ENCODE measurements at places on chromosomes 16 and 17.

- peak; percentile 56 for DNase-seq
- peaks cover 9% of the 10 kb centered on the region for H3K4me1 ChIP-seq
- H3K36me3 ChIP-seq = peaks cover 3% of the 10 kb centered on the region
These were observed 97.6 kb downstream of the MRM3 start for GRCh38 chr17:879546-880442.

DNA sequence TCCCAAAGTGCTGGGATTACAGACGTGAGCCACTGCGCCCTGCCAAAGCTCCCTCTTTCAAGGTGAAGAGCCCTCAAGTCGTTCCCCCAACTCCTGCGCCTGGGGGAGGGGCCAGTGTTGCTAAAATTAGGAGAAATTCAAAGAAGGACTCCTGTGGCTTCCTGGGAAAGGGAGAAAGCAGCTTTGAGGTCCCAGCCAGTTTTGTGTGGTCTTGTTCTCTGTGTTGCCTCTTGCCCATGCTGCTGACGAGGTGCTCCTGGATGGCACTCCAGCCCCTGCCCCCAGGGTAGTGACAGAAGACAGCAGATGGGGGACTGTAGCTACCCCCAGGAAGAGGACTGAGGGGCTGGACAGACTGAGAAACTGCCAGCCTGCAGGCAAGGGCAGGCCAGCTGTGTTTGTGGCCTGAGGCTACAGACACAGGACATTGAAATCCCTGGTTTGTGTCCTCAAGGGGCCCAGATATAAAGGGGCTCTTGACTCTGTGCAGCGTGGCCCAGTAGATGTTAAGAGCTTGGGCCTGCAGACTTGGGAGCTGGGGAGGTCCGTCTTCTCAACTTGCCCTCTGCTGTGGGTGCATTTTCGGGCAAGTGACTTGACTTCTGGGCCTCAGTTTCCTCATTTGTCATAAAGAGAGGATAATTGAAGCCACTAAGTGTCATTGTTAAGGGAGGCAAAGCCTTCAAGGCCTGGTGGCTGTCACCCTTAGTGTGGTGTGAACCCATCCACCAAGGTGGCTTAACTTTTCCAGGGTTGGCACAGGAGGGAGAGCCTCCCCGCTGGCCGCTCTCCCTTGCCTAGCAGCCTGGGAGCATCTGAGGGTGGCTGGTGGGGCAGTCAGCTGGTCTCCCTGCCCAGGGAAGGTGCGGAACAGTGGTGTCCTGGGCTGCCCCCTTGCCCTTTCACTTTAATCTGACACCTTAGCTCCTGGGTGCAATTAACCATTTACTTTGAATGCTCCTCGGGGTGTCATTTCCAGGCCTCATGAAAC lies 4.1 kb downstream of the UBALD2 start:
- DNase-seq = no peak
- peak overlapping the region; percentile 91 for H3K4me3 ChIP-seq
- peak overlapping the region; percentile 95 for H3K27ac ChIP-seq

DNA sequence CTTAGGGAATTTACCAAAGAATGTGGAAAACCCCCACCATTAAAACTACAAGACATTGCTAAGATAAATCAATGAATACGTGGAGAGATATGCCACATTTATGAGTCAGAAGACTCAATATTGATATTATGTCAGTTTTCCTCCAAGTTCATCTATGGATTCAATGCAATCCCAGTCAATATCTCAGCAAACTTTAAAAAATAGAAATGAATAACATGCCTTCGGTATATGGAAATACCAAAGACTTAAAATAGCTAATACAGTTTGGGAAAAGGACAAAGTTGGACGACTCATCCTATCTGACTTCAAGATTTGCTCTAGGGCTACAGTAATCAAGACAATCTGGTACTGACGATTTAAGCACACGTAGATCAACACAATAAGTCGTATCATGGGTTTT lies 31.2 kb downstream of the PIK3R5 start:
- H3K4me3 ChIP-seq = peak overlapping the region; percentile 83
- H3K4me1 ChIP-seq = peaks cover 57% of the 10 kb centered on the region
- H3K36me3 ChIP-seq = peaks cover 35% of the 10 kb centered on the region
- no peaks in the 10 kb centered on the region for H3K27me3 ChIP-seq
- H3K27ac ChIP-seq = peak overlapping the region; percentile 98

- no peaks in the 10 kb centered on the region for H3K27me3 ChIP-seq
- no peak overlapping the region for H3K4me3 ChIP-seq
- peaks cover 52% of the 10 kb centered on the region for H3K4me1 ChIP-seq
- DNase-seq = no peak
- H3K36me3 ChIP-seq = peaks cover 24% of the 10 kb centered on the region
These were observed 10.2 kb downstream of the TRARG1 start for GRCh38 chr17:1289695-1290094.

DNA sequence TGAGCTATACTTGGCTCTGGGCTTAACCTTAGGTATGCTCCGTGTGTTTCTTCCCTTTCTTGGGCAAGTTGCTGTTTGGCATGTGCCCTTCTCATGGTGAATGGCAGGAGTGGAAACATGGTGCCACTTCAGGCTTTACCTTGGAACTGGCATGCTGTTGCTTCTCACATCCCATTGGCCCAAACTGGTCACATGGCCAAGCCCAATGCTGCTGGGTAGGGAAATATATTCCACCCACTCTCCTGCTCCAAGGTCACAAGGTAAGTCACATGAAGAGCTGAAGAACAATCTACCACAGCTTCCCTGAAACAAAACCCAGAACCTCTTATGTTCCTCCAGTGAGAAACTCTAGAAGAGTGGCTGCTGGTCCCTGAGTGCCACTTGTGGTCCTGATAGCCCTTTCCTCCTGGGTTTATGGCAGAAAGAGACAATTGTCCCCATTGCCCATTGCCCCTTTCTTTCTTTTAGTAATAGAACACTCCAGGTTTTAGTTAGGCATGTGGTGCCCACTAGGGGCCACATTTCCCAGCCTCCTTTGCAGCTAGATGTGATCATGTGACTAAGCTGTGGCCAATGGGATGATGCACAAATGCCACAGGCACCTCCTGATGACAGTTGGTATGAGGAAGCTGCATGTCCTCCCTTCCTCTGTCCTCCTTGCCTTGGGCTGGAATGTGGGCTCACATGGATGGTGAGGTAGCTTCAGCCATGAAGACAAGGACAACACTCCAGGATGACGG lies 50.3 kb downstream of the MEOX1 start:
- H3K27ac ChIP-seq = no peak overlapping the region
- DNase-seq = no peak
- peaks cover 6% of the 10 kb centered on the region for H3K27me3 ChIP-seq
- H3K4me3 ChIP-seq = no peak overlapping the region
- H3K4me1 ChIP-seq = no peaks in the 10 kb centered on the region

GRCh38 chr16:29905668-29906067 lies 5.4 kb downstream of the ASPHD1 start:
- no peaks in the 10 kb centered on the region for H3K27me3 ChIP-seq
- no peak overlapping the region for H3K27ac ChIP-seq
- H3K4me3 ChIP-seq = no peak overlapping the region
- no peak for DNase-seq
- peaks cover 4% of the 10 kb centered on the region for H3K36me3 ChIP-seq

DNA sequence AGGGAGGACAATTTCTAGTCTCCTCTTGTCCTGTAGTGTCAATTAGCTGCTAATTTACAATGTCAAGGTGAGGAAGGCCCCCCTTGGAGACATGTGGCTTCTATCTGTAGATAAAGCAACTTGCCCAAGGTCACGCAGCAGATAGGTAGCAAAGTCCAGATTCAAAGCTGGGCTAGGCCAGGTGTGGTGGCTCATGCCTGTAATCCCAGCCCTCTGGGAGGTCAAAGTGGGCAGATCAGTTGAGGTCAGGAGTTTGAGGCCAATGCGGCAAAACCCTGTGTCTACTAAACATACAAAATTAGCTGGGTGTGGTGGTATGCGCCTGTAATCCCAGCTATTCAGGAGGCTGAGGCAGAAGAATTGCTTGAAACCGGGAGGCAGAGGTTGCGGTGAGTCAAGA lies 11.1 kb downstream of the TRPV3 start:
- H3K27ac ChIP-seq = no peak overlapping the region
- H3K4me3 ChIP-seq = no peak overlapping the region
- peaks cover 20% of the 10 kb centered on the region for H3K27me3 ChIP-seq
- H3K4me1 ChIP-seq = no peaks in the 10 kb centered on the region

GRCh38 chr17:31008374-31009041 lies 37.7 kb downstream of the RNF135 start:
- peak; percentile 50 for DNase-seq
- peak overlapping the region; percentile 96 for H3K4me3 ChIP-seq
- peak overlapping the region; percentile 89 for H3K27ac ChIP-seq
- H3K27me3 ChIP-seq = no peaks in the 10 kb centered on the region

GRCh38 chr17:45573924-45574770 lies 83.6 kb upstream of the PLEKHM1 start:
- no peak overlapping the region for H3K4me3 ChIP-seq
- DNase-seq = no peak
- H3K4me1 ChIP-seq = peaks cover 41% of the 10 kb centered on the region
- H3K27me3 ChIP-seq = no peaks in the 10 kb centered on the region
- H3K27ac ChIP-seq = peak overlapping the region; percentile 51

- H3K4me3 ChIP-seq = no peak overlapping the region
- no peak for DNase-seq
- H3K4me1 ChIP-seq = peaks cover 75% of the 10 kb centered on the region
- peak overlapping the region; percentile 66 for H3K27ac ChIP-seq
- no peaks in the 10 kb centered on the region for H3K27me3 ChIP-seq
- H3K36me3 ChIP-seq = peaks cover 23% of the 10 kb centered on the region
These were observed 122.8 kb downstream of the ANKRD11 start for GRCh38 chr16:89367538-89367915.

GRCh38 chr16:65306722-65307121 lies 184.9 kb upstream of the CDH11 start:
- no peaks in the 10 kb centered on the region for H3K4me1 ChIP-seq
- H3K36me3 ChIP-seq = no peaks in the 10 kb centered on the region
- DNase-seq = no peak
- no peak overlapping the region for H3K4me3 ChIP-seq
- H3K27me3 ChIP-seq = no peaks in the 10 kb centered on the region

DNA sequence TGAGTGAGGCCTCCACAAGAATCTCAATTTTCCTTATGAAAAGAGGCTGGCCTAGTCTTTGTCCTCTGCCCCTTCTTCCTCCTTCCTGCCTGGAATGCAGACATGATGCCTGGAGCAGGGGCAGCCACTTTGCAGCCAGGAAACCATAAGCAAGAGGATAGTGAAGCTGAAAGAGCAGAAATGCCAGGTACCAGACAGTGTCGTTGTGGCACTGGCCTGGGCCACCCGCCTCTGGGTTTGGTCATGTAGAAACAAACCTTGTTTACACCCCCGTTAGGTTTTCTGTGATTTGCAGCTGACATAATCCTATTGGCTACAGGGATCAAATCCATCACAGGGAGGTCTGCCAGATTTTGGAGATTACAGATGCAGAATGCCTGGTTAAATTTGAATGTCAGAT lies 16.5 kb downstream of the CBFA2T3 start:
- H3K36me3 ChIP-seq = no peaks in the 10 kb centered on the region
- no peak for DNase-seq
- no peak overlapping the region for H3K27ac ChIP-seq
- H3K4me3 ChIP-seq = no peak overlapping the region
- H3K27me3 ChIP-seq = peaks cover 73% of the 10 kb centered on the region
- peaks cover 8% of the 10 kb centered on the region for H3K4me1 ChIP-seq

DNA sequence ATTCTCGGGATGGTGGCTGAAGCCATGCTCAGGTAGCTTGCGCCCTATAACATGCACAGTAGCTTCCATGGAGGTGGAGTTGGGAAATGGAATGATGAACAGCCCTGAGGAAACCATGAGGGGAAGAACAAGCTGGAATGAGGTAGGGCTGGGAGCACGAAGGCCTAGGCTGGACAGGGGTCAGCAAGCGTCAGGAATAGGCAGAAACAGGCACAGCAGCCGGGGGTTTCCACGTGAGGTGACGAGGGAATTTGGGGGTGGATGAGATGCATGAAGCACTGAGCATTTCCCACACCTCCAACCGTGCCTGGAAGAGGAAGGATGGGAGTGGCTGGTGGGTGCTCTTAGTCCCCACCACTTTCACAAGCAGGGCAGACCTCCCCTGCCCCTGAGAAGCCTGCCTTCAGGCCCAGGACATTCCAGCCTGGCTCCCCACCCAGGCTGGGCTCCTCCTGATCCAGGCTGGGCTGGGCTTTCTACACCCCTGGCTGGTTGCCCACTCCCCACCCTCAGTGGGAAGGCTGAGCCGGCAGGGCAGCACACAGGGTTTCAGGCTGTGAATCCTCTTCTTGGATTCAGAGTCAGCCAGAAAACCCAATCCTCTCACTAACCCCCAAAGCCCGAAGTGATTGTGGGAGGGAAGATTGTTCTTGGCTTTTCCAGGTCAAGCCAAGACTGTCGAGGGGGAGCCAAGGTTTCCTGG lies 21.9 kb downstream of the PLEKHG4 start:
- H3K27ac ChIP-seq = no peak overlapping the region
- H3K4me1 ChIP-seq = no peaks in the 10 kb centered on the region
- DNase-seq = no peak
- H3K36me3 ChIP-seq = no peaks in the 10 kb centered on the region
- H3K4me3 ChIP-seq = no peak overlapping the region
- H3K27me3 ChIP-seq = peaks cover 16% of the 10 kb centered on the region

- H3K27ac ChIP-seq = peak overlapping the region; percentile 97
- no peaks in the 10 kb centered on the region for H3K27me3 ChIP-seq
These were observed 24.0 kb downstream of the CDIP1 start for GRCh38 chr16:4514606-4515005.

GRCh38 chr17:64180089-64181073 lies 50.4 kb upstream of the ERN1 start:
- no peak overlapping the region for H3K4me3 ChIP-seq
- peaks cover 3% of the 10 kb centered on the region for H3K4me1 ChIP-seq
- DNase-seq = no peak
- no peak overlapping the region for H3K27ac ChIP-seq
- no peaks in the 10 kb centered on the region for H3K27me3 ChIP-seq
- no peaks in the 10 kb centered on the region for H3K36me3 ChIP-seq

DNA sequence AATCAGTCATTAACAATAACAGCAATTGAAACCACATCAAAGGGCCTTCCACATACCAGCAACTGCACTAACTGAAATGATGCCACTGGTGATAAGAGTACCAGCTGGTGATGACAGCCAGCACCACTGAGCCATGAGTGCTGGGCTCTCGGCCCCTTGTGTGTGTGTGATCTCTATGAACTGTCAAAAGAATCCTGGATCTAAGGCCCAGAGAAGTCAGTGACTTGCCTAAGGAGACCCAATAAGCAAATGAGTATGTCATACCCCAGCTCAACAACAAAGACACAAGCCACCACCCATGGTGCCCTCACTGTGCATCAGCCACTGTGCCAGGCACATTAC lies 220.9 kb downstream of the ZNF423 start:
- no peak overlapping the region for H3K27ac ChIP-seq
- no peak overlapping the region for H3K4me3 ChIP-seq
- H3K27me3 ChIP-seq = peaks cover 17% of the 10 kb centered on the region
- no peaks in the 10 kb centered on the region for H3K4me1 ChIP-seq
- no peaks in the 10 kb centered on the region for H3K36me3 ChIP-seq

DNA sequence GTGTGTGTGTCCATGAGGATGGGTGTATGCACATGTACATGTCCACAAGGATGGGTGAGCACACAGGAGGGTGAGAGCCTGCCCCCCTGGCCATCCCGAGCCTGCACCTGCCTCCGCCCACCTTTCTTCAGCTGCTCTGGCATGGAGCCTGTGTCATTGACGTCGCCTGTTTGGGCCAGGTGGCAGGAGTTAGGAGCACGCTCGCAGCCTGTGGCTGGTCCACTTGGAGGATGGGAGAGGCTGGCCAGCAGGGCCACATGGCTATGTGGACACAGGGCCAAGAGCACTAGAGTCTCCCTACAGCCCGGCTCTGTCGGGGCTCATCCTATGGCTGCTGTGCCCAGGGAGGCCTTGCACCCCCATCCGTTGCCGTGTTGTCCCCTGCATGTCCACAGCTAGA lies 21.4 kb downstream of the BAHCC1 start:
- no peak overlapping the region for H3K27ac ChIP-seq
- H3K4me1 ChIP-seq = peaks cover 7% of the 10 kb centered on the region
- peaks cover 48% of the 10 kb centered on the region for H3K27me3 ChIP-seq
- peaks cover 7% of the 10 kb centered on the region for H3K36me3 ChIP-seq
- no peak for DNase-seq

Measured in effector memory CD8-positive, alpha-beta T cell (primary cell).